ENCODE measurements at places on chromosomes 7 and 10. TPM values are rescaled to one million over a fixed set of nuclear protein-coding genes. Genes with fewer than 3 reads are reported as not detected.

GDI2 gene
- total RNA-seq: 174 TPM

TDRD1 gene
- 0.14 TPM for total RNA-seq

GRCh38 chr7:3537210-3537875, 236.3 kb downstream of the SDK1 start:
- H3K27me3 ChIP-seq: no peaks in the 10 kb centered on the region
- no peak for DNase-seq
- H3K36me3 ChIP-seq: no peaks in the 10 kb centered on the region
- no peaks in the 10 kb centered on the region for H3K4me1 ChIP-seq

DNA sequence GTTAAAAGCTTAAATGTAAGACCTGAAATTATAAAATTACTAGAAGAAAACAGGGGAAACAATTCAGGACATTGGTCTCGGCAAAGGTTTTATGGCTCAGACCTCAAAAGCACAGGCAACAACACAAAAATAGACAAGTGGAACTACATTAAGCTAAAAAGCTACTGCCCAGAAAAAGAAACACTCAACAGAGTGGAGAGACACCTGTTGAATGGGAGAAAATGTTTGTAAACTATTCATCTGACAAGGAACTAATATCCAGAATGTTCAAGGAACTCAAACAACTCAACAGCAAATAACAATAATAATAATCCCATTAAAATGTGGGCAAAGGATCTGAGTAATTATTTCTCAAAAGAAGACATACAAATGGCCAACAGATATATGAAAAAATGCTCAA, 170.4 kb downstream of the FRMD4A start:
- no peak for DNase-seq
- H3K4me1 ChIP-seq: no peaks in the 10 kb centered on the region
- H3K27ac ChIP-seq: no peak overlapping the region

GRCh38 chr7:11021468-11021867, 47.8 kb downstream of the PHF14 start:
- H3K4me3 ChIP-seq: no peak overlapping the region
- no peaks in the 10 kb centered on the region for H3K4me1 ChIP-seq
- DNase-seq: no peak
- H3K27ac ChIP-seq: no peak overlapping the region
- H3K36me3 ChIP-seq: peaks cover 14% of the 10 kb centered on the region

STEAP1B gene
- total RNA-seq: 2.5 TPM

DNA sequence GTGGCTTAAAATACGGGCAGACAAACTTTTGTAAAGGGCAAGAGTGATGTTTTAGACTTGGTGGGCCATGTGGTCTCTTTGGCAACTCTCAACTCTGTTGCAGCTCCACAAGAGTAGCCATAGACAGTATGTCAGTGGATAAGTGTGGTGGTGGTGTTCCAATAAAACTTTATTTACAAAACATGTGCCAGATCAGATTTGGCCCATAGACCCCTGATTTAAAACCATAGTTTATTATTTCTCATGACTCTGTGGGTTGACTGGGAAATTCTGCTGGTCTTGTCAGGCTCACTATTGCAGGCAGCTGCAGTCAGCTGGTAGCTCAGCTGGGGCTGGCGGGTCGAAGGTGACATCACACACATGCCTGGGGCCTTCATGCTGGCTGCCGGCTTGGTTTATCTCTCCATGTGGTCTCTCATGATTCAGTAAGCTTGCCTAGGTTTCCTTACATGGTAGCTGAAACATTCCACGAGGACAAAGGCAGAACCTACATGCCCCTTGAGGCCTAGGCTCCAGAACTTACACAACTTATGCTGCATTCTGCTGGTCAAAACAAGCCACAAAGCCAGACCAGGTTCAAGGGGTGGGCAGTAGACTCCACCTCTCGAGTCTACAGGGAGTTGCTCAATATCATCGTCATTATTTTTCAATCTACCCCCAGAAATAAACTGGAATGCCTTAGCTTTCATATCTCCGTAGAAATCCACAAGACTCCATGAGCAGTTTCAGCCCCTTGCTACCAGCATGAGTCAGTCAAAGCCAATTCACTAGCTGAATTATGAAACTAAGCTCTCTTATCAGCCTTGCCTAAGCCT, 245.7 kb downstream of the WDR11 start:
- no peak overlapping the region for H3K4me3 ChIP-seq
- H3K36me3 ChIP-seq: no peaks in the 10 kb centered on the region
- H3K27ac ChIP-seq: peak overlapping the region; percentile 71
- no peaks in the 10 kb centered on the region for H3K27me3 ChIP-seq
- no peak for DNase-seq
- H3K4me1 ChIP-seq: no peaks in the 10 kb centered on the region

DNA sequence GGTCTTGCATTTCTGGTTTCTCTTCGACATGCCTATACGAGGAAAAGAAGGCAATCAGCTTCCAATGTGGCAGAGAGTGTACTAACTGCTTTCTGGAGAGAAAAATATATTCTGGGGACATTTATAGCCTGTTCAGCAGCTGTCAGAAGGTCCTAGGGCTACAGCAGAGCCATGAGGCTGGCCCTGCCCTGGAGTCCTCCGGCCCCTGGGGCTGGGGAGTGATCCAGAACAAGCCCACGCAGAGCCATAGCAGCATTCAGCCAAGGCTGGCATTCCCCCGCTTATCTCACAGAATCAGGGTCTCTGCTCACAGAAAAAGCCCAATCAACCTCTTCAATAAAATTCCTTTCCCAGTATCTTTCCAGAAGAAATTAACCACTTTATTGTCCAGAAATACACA, 48.9 kb downstream of the FZD1 start:
- H3K4me1 ChIP-seq: no peaks in the 10 kb centered on the region
- no peak overlapping the region for H3K4me3 ChIP-seq
- H3K27ac ChIP-seq: no peak overlapping the region
- H3K27me3 ChIP-seq: no peaks in the 10 kb centered on the region

DNA sequence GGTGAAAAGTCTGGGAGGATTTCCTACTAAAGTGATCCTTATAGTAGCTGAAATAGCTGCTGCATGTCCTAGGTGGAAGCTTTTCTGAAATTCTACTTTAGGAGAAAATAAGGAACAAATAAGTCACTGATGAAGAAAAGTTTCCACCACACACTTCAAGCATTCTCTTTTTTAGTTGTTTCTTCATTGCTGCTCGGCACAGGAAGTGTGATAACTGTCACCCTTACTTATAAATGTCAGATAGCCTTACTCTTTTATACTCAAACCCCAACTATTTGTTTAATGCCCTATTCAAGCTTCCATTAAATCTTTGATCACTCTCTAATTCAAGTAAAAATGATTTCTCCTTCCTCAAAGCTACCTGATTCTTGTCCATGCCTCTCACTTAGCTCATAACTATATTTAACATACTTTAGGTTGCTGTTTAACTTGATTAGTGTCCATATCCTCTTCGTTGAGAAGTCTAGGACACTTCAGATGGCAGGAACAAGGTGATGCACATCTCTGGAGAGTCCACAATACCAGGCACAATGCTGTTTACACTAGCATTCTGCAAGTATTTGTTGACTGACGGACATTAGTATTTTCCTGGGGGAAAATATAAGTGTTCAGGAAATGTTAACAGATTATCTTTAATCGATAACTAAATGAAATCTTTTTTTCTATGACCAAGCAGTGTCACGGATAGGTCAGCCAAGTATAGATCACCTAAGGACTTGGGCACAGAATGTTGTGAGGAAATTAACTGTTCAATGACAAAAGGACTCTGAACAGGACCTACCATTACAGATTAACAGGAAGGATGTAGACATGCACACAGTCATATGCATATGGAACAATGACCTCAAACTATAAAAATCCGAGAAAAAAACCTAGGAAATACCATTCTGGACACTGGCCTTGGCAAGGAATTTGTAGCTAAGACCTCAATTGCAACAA, 67.4 kb downstream of the ZNF438 start:
- no peak for DNase-seq
- H3K36me3 ChIP-seq: no peaks in the 10 kb centered on the region
- peaks cover 14% of the 10 kb centered on the region for H3K4me1 ChIP-seq
- H3K27ac ChIP-seq: no peak overlapping the region

- H3K4me1 ChIP-seq: no peaks in the 10 kb centered on the region
- no peaks in the 10 kb centered on the region for H3K36me3 ChIP-seq
- H3K4me3 ChIP-seq: no peak overlapping the region
Measured at GRCh38 chr10:112290054-112290373, 6.8 kb downstream of the TECTB start.

CALML5 gene
- total RNA-seq: not detected

PTPRZ1 gene
- total RNA-seq: 3.6 TPM

DNA sequence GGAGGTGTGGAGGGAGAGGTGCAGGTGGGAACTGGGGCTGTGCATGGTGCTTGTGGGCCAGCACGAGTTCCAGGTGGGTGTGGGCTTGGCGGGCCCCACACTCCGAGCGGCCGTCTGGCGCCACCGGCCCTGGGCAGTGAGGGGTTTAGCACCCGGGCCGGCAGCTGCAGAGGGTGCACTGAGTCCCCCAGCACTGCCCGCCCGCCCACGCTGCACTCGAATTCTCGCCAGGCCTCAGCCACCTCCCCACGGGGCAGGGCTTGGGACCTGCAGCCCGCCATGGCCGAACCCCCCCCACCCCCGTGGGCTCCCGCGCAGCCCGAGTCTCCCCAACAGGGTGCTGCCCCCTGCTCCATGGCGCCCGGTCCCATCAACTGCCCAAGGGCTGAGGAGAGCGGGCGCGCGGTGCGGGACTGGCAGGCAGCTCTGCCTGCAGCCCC, 810.2 kb downstream of the PCDH15 start:
- H3K4me1 ChIP-seq: no peaks in the 10 kb centered on the region
- no peaks in the 10 kb centered on the region for H3K27me3 ChIP-seq
- H3K27ac ChIP-seq: no peak overlapping the region
- no peak overlapping the region for H3K4me3 ChIP-seq
- H3K36me3 ChIP-seq: no peaks in the 10 kb centered on the region

GRCh38 chr7:113100121-113100603, 13.5 kb upstream of the GPR85 start:
- H3K27ac ChIP-seq: no peak overlapping the region
- H3K27me3 ChIP-seq: no peaks in the 10 kb centered on the region
- H3K4me3 ChIP-seq: no peak overlapping the region
- H3K36me3 ChIP-seq: no peaks in the 10 kb centered on the region

TMEM229A gene
- not detected for total RNA-seq

RBP3 gene
- not detected for total RNA-seq

DNA sequence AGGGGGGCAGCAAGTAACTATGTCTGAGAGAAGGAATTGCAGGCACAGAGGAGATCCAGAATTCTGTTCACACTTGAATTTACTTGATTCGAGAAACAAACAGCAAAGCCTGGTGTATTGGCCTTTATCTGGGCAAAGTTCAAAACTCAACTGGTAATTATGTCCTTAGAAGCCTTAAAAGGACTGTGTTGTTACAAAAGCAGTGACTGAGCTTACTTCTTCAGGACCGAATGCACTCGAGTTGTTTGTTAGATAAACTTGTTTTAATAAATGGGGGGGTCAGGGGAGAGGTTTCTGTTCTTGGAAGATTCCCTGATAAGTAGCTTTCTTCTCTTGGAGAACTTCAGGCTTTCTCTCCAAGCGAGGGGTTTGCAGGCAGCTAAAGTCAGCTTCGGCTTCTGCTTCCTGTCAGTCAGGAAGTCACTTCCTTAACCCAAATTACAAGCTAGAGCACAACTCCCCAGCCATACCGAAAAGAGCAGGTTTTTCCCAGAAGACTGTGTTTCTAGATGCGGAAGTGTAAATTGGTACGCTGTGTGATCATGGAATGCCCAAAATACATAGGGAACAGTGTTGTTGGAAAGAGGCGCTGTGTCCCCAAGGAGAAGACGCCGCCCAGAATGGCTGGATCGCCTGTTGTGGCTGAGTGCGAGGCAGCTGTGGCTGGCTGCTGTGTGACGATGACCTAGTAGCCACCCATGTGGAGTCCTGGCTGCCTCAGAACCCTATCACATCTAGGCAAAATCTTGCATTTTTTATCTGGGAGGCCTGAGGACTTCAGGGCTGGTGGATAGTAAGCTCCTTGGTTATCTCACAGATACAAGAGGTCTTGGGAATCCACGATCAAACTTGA, 110.4 kb downstream of the TCF7L2 start:
- H3K27me3 ChIP-seq: no peaks in the 10 kb centered on the region
- no peaks in the 10 kb centered on the region for H3K36me3 ChIP-seq
- H3K4me3 ChIP-seq: no peak overlapping the region
- no peak for DNase-seq

DNA sequence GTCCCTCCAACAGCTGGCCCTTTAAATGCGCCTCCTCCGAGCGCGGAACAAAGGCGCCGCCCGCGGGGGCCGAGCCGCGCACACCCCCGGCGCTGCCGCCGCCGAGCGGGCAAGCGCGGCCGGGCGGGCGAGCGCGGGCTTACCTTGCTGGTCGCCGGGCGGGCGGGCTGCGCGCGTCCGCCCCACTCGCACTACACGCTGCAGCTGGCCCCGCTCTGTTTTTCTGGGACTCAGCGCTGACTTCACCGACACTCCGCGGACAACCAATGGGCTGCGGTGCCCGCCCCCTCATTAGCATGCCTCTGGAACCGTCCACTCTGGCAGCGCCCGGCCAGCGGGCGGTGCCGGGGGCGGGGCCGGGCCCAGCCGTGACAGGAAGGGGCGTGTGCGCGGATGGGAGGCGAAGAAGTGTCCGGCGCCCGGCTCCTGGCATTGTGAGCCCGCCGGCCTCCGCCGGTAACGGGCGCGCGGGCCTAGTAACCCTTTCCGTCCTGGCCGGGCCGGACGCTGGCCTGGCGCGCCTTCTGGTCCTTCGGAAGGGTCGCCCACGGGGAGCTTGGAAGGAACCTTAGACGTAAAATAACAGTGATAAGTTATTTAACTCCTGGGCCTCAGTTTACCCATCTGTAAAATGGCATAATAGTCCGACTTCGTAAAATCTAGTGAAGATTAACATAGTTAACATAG, at the start of gene SORBS1:
SORBS1 (minus strand) TSS at position 195 of the 687 bp plus-strand sequence. CDS start 120,236 bp downstream, outside the sequence.
- H3K27ac ChIP-seq: peak within 1 kb of the TSS; percentile 78
- peak; percentile 97 for DNase-seq
- H3K4me1 ChIP-seq: peaks cover 3% of the 10 kb centered on the region
- no peaks in the 10 kb centered on the region for H3K36me3 ChIP-seq
- H3K4me3 ChIP-seq: peak within 1 kb of the TSS; percentile 86

GRCh38 chr7:81300753-81301152, 381.9 kb upstream of the SEMA3C start:
- DNase-seq: no peak
- H3K4me1 ChIP-seq: no peaks in the 10 kb centered on the region
- no peak overlapping the region for H3K4me3 ChIP-seq
- H3K27ac ChIP-seq: no peak overlapping the region

HELLS gene
- total RNA-seq: 3.3 TPM

DNA sequence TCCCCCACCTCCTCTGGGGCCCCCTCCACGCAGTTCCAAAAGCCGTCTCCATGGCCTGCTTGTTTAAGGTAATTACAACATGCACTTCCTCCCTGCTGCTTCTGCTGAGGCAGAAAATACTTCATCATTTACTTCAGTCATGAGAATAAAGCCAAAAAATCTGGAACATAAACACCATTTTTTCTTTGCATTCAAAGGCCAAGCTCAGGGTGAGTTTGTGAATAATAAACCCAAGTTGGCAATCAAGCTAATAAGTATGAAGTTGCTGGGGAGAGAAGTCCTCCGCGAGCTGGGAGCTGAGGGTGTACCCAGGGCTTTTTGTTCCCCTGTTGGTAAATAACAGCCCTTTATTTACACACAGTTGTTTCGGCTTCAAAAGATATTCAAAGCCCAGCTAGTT, 70.5 kb downstream of the FAM204A start:
- DNase-seq: no peak
- no peak overlapping the region for H3K27ac ChIP-seq
- no peak overlapping the region for H3K4me3 ChIP-seq
- peaks cover under 1% of the 10 kb centered on the region for H3K27me3 ChIP-seq
- no peaks in the 10 kb centered on the region for H3K36me3 ChIP-seq

GRCh38 chr10:103645141-103646054, 151.9 kb downstream of the NEURL1 start:
- H3K36me3 ChIP-seq: peaks cover 9% of the 10 kb centered on the region
- no peaks in the 10 kb centered on the region for H3K27me3 ChIP-seq
- H3K4me3 ChIP-seq: no peak overlapping the region
- H3K4me1 ChIP-seq: peaks cover 43% of the 10 kb centered on the region
- no peak overlapping the region for H3K27ac ChIP-seq
